ENCODE measurements at places on chromosomes 1 and 21. TPM values are rescaled to one million over a fixed set of nuclear protein-coding genes. Genes with fewer than 3 reads are reported as not detected.

SHISA4 gene
- 9.9 TPM for total RNA-seq

CFHR4 gene
- not detected for total RNA-seq

GPR61 gene
- total RNA-seq = not detected

TMPRSS15 gene
- total RNA-seq = not detected

SH2D1B gene
- total RNA-seq = not detected

GPX7 gene
- not detected for total RNA-seq

C4BPB gene
- 10.2 TPM for total RNA-seq

AQP10 gene
- not detected for total RNA-seq

FBXO44 gene
- 10.1 TPM for total RNA-seq

KLHDC8A gene
- not detected for total RNA-seq

TMEM82 gene
- total RNA-seq = not detected

ZBED6 gene
- total RNA-seq = 35.6 TPM

CCDC24 gene
- 20.2 TPM for total RNA-seq
